ENCODE measurements at places on chromosomes 1 and 21.

DNA sequence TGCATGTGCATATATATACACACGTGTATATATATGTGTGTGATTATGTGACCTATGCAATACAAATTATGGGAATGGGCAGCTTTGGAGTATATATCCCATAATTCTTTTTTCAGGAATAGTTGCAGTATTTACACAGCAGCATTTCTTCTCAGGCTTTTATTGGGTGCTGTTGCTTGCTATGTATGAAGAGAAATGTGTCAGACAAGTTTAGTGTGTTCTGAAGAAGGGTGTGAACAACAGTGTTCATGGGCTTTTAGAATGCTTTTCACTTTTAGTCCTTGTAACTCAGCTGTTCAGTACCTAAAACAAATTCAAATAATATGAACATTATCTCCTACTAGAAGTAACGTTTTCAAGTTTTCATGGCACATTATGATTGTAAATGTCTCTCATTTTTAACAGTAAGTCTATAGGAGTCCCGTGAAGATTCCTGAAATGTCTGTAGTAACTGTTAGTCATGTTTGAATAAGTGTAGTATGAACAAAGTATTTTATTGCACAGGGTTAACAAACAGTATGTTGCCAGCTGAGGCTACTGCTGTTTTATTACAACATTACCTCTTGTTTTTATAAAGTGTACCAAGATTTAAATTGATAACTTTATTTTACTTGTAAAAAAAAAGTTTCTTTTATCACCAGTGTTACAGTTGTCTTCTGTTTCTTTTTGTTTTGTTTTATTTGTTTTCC, 42.5 kb downstream of the TMED5 start:
- DNase-seq: no peak

- no peak for DNase-seq
Observed at GRCh38 chr1:53328009-53328461, at the start of gene LRP8. TSS of gene LRP8 (minus strand) at chr1:53328070. CDS start at chr1:53327912, 158 bp downstream.

GRCh38 chr1:61424382-61424781, 300.6 kb downstream of the TM2D1 start:
- no peak for DNase-seq

DNA sequence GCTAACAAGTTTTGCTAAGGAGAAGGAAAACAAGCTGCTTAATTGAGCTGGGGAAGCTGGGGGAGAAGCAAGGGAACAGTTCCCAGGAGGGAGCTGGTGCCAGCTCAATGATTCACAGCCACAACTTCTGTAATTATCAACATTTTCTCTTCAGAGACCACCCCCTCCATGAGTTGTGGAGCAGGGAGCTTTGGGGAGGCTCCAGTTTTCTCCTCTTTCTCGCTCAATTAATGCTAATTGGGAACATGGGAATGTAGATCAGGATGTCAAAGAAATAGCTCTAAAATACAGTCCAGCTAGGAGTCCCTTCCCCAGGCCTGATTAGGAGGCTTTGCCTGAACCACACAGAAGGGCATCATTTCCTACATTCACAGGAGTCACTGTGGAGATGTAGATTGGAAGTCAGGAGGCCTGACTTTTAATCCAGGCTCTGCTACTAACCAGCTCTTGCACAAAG, 12.1 kb upstream of the MNDA start:
- no peak for DNase-seq

GRCh38 chr1:1087351-1088028, 13.4 kb upstream of the RNF223 start:
- DNase-seq: no peak

GRCh38 chr1:16351456-16351993, 755 bp downstream of the FBXO42 start:
- no peak for DNase-seq

GRCh38 chr1:158649052-158649451, 37.5 kb downstream of the SPTA1 start:
- DNase-seq: no peak

DNA sequence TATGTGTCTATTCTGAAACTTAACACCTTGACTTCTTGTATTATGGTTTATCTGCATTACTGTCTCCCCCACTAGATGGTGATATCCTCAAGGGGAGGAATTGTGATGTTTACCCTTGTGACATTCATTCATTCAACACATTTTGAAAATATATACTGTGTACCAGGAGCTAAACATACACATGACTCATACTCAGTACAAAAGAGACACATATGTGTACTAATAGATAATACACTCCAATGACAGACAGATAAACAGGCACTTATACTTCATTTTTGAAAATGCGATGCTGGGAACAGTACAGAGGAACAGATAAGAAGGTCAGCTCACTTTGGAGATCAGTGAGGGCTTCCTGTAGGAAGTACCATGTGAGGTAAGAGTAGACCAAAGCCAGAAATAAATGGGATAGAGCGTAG, 8.9 kb upstream of the RAB3GAP2 start:
- DNase-seq: no peak

GRCh38 chr21:44951186-44951915, 11.5 kb downstream of the SLX9 start:
- no peak for DNase-seq

GRCh38 chr1:169105434-169106094, 926 bp upstream of the ATP1B1 start:
- no peak for DNase-seq

- no peak for DNase-seq
Observed at GRCh38 chr1:243508303-243508713, 252.5 kb downstream of the SDCCAG8 start.

DNA sequence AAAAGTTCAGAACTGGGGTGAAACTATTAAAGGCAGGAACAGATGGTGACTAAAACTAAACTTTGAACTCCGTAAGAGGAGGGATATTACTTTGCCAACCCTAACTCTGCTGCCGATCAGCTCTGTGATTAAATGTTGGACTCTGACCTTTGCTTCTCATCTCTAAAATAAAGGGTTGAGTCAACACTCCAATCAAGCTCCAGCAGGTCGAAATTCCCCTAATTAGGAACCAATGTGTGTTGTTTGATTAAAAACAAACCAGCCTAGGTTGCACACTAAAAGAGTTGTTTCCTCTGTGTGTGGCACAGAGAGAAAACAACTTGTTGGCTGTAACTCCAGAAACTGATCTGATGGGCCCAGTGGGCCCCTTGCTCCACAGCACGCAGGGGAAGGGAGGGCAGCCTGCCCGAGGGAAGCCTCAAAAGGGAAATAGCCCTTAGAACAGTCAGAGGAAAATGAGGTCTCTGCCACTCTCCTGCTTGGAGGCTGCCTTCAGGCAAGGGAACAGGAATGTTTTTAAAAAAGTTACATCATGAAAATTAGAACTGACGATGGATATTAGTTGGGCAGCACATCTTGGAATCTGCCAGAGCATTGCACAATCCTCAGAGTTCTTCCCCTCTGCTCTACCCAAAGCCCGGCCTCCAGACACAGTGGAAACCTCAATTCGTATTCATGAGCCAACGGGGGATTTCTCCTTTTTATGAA, 69.3 kb downstream of the KCTD3 start:
- no peak for DNase-seq

GRCh38 chr1:152886758-152887409, 8.8 kb downstream of the SMCP start:
- DNase-seq: no peak

DNA sequence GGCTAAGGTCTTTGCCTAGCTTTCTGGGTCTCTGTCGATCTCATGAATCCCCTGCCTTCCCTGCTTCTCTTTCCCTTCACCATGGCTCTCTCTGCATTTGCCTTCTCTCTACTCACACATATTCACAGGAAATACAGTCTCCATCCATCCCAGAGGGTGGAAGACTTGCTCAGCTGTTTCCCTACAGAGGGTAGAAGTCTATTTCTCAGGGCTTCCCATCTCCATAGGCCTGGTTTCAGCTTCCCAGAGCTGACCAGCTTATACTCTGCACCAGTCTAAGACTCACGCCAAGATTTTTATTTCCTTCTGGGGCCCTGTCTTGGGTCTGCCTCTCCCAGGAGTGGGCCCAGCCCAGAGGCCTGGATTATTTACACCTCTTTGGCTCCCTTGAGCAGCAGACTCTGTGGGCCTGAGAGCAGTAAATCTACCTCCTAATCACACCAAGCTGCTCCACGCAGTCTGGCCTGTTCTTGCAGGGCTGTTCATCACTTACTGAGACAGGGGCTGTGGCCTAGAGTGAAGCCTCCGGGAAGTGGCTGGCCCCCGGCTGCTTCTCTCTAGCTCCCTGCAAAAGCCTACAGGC, 102.5 kb downstream of the PLXNA2 start:
- DNase-seq: no peak

DNA sequence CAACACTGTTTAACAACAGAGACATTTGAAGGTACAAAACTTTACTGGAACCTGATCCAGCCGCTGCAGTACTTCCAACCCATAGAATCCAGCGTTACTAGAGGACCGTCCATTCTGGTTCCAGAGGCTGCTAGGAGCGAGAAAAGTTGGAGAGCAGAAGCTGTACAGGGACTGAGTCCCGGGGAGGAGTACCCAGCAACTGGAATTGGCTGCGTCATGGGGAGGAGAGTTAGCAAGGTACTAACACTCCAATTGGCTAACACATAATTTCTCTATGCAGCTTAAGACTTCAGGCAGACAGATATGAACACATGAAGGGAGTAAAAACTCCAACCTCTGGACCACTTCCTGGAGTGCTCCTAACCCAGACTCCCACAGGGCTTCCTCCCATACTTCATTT, 2.1 kb upstream of the QSOX1 start:
- no peak for DNase-seq

DNA sequence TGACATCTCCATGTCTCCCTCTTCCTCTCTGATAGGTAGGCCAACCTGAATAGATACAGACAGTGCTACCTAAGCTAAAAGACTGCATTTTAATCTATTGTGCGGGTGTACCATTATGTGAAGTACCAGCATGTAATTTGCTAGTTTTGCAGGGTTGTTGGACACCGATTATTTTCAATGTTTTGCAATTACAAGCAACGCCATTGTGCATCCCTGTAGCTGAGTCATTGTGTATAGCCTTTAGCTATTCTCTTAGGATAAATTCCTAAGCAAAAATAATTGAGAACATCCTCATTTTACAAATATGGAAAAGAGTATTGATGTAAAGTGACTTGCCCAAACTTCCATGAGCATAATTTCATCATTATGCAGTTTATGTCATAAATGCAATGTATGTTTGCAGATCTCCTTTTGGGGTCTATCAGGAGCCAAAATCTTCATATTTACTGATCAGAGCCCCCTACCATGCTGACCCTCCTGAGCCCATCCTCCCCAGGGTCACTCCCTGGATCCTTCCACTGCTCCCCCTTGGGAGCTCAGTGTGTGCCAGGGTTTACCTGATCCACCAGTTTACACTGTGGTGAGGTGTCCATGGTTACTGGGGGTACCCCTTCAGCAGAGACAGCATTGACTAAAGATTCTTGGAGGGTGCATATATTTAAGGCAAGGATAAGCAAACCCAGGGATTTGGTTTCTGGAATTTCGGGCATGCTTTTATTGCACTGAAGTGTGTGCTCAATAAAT, 80.6 kb downstream of the CCDC185 start:
- DNase-seq: no peak

- no peak for DNase-seq
Observed at GRCh38 chr1:8121261-8122159, 95.4 kb upstream of the ERRFI1 start.

- no peak for DNase-seq
Observed at GRCh38 chr1:8856689-8857412, 21.6 kb downstream of the ENO1 start.

GRCh38 chr21:31558189-31558961, 101.1 kb upstream of the SOD1 start:
- DNase-seq: no peak

GRCh38 chr1:113434081-113434873, 44.0 kb downstream of the MAGI3 start:
- no peak for DNase-seq

DNA sequence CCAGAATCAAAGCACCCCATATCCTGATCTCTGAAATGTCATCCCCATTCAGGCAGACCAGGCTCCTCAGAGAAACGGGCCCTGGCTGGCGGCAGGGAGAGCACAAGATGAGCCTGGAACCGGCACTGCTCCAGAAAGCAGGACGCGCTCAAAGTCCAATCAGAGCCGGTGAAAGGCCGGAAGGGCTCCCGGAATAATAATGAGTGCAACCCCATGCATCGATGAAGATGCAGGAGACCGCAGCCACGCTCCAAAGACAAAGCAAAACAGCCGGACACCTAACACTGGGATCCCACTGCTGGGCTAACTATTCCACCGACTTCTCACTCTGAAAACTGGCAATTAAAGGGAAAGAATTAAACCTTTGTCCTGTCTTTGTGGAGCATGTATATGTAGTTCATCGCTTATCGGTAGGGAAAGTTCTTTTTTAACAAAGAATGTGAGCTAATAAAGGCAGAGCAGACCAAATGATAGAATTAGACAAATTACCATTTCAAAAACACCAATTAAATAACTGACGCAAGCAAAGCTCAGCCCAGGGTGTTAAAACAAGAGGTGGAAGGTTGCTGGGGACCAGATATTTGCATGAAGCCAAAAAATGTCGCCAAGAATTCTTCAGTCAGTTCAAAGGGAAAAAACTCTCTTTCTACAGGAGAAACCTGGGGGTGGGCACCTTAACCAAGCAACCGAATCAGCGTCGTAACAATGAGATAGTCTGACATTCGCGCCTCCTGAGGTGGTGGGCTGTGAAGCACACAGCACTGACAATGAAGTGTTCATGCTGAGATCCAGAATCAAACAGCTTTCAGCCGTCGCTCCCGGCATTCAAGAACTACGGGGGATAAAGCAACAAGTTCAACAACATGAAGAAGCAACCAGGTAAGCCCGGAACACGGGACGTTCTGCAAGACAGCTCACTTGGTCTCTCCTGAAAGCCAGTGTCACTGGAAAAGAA, 95.2 kb downstream of the NPHP4 start:
- no peak for DNase-seq

DNA sequence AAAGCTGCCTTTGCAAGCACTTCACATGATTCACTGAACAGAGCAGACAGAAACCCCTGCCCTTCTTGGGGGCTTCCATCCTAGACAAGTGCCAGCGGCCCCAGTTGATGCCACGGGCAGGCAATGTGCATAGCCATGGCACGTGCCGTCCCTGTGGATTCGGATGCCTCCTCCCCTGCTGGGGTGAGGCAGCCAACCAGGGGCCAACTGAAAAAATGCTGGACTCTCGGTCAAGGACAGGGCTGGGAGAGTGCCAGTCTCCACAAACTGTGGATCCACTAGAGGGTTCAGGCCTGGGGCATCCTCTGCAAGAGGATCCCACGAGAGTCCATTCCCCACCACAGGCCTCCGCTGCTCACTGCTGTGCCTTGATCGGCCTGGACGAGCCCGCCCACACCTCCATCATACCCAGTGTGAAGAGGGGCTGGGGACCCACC, 3.8 kb downstream of the JMJD4 start:
- no peak for DNase-seq
